ENCODE measurements at places on chromosomes 3 and 15.

GRCh38 chr15:99431661-99432091, 134.1 kb upstream of the MEF2A start:
- DNase-seq, result no peak

DNA sequence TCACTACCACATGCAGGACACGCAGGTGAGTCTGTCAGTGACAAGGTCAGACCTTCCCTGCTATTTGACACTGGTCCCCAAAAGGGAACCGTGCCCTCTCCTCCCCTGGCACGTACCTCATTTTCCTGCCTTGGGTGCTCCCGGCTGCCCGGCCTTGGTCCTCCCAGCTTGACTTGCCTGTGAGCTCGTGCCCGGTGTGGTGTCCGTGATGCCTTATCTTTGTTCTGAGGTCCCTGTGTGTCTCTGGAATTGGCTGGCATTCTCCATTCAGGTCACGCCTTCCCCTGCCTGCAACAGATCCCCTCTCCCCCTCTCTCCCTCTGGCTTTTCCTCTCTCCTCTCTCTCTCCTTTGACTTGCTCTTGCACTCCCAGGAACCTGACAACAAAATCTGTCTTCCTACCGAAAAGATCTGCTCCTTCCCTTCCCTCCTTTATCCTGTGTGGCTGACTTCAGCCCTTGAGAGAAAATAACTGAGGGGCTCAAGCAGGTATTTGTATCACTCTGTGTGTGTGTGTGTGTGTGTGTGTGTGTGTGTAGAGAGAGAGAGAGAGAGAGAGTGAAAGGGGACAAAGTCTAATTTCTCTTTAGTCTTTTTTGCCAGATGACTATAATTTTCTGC, at the start of gene MASP1:
Gene MASP1 (minus strand): TSS at position 226 of the 621 bp plus-strand sequence. CDS start 105 bp downstream, at position 121.
- no peak for DNase-seq

GRCh38 chr15:38461066-38461833, 7.3 kb downstream of the FAM98B start:
- no peak for DNase-seq

- no peak for DNase-seq
Observed at GRCh38 chr3:170092907-170093306, 55.1 kb downstream of the GPR160 start.

GRCh38 chr3:4503050-4503449, 9.9 kb downstream of the ITPR1 start:
- no peak for DNase-seq

GRCh38 chr15:98651581-98652220, 3.4 kb downstream of the IGF1R start:
- DNase-seq, result no peak

GRCh38 chr3:105847865-105848264, 20.9 kb downstream of the CBLB start:
- DNase-seq, result no peak
